CMK (cell line): ENCODE measurements at places on chromosomes 6 and 20.
A peak's percentile ranks its signal among the peaks of the same experiment; 100 is the strongest.

GRCh38 chr20:34082232-34082887, 29.7 kb downstream of the EIF2S2 start:
- DNase-seq: no peak

DNA sequence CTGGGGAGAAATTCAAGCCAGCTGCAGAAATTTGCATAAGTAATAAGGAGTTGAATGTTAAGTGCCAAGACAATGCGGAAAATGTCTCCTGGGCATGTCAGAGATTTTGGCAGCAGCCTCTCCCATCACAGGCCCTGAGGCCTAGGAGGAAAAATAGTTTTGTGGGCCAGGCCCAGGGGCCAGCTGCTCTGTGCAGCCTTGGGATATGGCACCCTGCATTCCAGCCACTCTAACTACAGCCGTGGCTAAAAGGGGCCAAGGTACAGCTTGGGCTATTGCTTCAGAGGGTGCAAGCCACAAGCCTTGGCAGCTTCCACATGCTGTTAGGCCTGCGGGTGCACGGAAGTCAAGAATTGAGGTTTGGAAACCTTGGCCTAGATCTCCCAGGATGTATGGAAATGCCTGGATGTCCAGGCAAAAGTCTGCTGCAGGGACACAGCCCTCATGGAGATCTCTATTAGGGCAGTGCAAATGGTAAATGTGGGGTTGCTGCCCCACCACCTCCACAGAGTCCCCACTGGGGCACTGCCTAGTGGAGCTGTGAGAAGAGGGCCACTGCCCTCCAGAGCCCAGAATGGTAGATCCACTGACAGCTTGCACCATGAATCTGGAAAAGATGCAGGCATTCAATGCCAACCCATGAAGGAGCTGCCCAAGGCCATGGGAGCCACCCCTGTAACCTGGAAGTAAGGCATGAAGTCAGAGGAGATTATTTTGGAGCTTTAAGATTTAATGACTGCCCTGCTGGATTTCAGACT, 126.5 kb downstream of the DTNBP1 start:
- DNase-seq: no peak

DNA sequence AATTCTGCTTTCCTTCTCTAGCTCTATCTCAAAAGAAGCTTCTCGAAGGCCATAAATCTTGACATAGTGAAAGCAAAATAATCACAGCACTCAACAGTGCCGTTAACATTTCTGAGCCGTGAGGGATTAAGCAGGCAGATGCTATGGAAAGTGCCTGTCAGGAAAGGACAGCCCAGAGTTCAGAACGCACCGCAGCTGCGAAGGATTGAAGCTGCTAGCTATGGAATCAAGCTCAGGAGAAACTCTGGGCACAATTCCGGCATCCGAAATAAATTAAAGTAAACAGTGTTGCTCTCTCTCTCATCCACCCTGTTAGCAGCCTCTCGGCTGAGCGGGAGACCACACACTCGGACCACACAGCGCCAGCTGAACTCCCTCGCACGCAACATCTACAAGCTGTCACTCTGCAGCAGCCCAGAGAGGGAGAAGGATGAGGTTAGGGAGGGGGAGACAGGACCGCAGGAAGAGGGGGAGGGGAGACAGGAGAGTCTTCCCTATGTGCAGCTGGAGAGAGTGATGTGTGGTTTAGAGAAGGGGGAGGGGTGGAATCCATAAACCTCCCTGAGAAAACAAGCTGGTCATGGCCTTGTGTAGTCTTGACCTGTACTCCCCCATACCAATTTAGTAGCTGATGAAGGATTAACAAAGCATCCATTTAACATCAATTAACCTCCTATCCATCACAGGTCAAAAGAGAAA, 9.0 kb downstream of the EXOC2 start:
- peak; percentile 81 for DNase-seq

- DNase-seq: no peak
These were observed 11.0 kb downstream of the TREML2 start for GRCh38 chr6:41189967-41190366.

GRCh38 chr6:112879920-112880413, 532.8 kb downstream of the RFPL4B start:
- no peak for DNase-seq

DNA sequence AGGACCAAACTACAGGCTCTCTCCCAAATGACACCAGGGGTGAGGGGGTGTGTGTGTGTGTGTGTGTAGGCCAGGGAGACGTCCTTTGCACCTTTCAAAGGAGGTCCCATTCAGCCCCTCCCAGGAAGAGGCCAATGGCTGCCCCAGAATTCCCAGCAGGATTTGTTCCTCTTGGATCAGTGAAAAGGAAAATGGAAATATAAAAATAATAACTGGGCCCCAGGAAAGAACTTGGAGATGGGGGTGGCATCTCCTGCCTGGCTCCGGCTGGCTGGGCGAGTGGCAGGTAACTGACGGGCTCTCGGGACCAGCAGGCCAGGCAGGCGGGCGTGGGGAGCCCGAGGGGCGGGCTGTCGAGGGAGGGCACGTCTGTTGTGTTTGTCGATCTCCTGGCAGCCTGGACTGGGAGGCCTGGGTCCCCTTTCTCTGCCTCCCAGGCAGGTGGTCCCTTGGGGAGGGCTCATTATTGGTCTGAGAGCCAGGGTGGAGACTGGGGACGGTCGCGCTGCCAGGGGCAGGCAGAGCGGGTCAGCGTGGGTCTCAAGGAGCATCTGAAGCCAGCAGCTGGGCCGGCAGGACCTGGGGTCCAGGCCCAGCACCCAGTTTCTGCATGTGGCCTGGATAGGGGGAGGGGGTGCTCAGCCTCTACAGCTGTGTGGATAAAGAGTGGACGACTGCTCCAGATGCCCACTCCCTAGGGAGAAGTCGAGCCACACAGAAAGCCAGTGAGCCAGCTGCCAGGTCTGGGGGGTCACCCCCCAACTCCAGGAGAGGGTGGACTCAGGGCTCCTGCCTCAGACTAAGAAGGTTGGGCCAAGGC, 3.1 kb downstream of the NOL4L start:
- DNase-seq: no peak

DNA sequence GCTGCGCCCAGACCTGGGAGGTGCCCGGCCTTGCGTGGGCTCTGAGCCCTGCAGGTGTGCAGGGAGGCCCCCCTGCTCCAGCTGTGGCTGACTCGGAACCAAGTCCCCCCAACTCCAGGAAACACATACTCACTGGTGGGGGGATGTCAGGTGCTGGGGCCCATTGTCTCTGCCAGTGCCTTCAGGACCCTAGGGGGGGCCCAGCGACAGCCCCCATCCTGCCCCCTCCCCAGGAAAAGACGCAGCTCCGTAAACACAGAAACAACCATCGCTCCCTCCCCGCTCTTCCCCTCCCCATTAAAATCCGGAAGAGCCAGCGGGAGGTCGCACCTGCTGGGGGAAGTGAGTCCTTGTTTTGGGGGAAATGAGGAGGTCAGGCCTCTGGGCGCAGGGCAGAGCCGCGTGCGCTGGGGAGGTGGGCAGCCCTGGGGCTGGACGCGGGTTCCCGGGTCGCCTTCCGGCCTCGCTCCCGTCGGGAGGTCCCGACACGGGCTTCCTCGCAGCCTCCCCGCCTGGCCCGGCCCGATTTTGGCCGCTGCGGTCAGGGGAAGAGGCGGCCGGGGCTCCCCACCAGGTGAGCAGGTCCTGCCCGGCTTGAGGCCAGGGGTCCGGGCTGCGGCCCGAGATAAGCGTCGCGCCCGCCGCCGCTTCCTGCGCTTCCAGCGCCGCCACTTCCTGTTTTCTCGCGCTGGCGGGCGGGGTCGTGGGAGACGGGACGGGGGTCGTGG, 6.2 kb downstream of the C20orf204 start:
- no peak for DNase-seq

GRCh38 chr6:39056681-39057080, 8.1 kb downstream of the GLP1R start:
- no peak for DNase-seq

DNA sequence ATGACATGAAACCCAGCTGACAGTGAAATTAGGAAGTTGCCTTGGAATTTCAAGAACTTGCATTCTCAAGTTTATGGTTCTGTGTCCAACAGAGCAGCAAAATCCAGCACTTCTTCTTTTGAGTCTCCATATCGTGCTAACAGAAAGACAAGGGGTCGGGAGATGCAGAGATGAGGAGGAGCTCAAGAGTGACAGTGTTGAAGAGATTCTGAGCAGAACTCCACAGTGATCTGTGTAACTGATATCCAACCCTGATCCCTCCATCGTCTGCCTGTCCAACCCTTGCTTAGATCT, 21.2 kb upstream of the BTN1A1 start:
- DNase-seq: no peak

DNA sequence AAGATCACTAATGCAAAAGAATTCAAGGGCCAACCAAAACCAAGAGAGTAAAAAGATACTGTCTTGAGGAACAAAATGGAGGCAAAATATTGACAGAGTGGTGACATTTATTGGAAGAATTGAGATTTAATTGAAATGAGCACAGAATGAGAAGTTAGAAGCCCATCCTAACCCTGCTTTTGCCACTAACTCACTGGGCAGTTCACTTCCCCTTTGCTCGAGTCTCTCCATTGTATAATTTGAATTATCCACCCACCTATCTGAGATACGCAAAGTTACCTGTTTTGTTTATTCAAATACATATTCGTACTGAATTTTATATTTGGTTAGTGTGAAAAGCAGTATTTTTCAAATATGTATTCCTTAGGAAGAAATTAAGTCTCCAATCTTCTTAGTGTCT, 204.5 kb upstream of the PRDM1 start:
- no peak for DNase-seq

- DNase-seq: no peak
These were observed 17.5 kb upstream of the BCAS4 start for GRCh38 chr20:50777373-50777772.

- no peak for DNase-seq
These were observed 110.6 kb upstream of the GLP1R start for GRCh38 chr6:38937839-38938613.

- DNase-seq: peak; percentile 22
These were observed 30.1 kb upstream of the SLC16A10 start for GRCh38 chr6:111057074-111057752.

GRCh38 chr20:6715401-6715941, 52.0 kb upstream of the BMP2 start:
- no peak for DNase-seq

GRCh38 chr6:127103482-127103881, 15.0 kb upstream of the RSPO3 start:
- no peak for DNase-seq

GRCh38 chr6:38564301-38564700, 75.4 kb downstream of the BTBD9 start:
- no peak for DNase-seq
